AG10803 (cell line): ENCODE measurements at places on chromosomes 2 and 18.

DNA sequence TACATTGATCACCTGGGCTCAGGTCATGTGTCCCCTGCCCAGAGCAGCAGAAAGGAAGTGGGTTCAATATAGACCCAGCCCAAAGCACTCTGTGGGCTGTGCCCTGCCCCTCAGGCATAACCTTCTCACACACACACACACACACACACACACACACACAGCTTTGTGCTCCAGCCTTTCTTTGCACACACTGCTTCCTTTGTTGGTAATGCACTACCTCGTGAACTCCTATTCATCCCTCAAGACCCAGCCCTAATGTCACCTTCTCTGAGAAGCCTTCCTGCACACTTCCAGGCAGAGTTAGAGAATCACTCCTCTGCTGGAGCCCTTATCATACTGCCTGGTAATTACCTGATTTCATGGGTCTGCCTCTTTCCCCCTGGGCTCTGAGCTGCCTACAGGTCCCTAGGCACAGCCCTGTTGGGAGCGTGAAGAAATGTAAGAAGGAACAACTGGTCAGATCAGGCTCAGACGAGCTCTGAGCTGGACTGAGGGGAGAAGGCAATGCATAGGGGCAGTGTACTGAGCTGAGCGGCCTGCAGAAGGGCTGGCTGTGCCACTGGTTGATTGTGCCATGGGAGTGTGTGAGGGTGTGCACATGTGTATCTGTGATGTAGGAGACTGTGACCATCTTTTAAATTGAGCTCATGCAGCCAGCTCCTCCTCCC lies 210.3 kb downstream of the GLI2 start:
- DNase-seq: no peak

DNA sequence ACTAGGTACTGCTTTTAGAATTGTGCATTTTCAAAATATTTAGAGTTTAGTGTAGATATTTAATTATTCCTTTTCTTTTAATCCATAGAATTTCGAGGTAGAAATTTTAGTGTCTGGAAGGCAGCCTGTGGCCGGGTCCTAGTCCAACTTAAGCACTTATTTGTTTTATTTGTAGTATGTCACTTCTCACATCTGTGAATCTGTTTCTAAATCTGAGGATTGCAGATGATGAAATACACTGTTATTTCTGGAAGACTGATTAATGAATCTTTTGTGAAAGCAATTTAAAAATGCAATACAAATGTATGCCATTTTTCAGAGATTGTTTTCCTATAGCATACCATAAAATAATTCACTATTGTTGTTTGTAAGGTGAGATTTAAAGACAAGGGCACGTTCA lies 483.9 kb upstream of the TRIB2 start:
- peak; percentile 47 for DNase-seq

DNA sequence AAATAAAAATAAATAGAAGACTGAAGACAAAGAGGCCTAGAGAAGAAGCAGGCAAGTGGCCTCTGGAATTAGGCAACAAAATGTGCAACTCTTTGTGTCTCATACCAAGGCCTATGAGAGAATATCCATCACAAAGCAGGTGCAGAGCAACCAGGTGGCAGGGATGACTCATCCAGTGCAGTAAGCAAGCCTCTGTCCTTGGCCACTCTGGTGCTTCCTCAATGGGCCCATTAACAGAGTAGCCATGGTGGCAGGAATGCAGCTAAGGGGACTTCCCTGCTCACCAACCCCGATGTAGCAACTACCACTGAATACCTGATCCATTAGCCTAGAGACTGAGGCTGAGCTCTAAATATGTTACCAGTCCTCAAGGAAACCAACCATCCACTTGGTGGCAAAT lies 11.0 kb upstream of the EPG5 start:
- DNase-seq: no peak

DNA sequence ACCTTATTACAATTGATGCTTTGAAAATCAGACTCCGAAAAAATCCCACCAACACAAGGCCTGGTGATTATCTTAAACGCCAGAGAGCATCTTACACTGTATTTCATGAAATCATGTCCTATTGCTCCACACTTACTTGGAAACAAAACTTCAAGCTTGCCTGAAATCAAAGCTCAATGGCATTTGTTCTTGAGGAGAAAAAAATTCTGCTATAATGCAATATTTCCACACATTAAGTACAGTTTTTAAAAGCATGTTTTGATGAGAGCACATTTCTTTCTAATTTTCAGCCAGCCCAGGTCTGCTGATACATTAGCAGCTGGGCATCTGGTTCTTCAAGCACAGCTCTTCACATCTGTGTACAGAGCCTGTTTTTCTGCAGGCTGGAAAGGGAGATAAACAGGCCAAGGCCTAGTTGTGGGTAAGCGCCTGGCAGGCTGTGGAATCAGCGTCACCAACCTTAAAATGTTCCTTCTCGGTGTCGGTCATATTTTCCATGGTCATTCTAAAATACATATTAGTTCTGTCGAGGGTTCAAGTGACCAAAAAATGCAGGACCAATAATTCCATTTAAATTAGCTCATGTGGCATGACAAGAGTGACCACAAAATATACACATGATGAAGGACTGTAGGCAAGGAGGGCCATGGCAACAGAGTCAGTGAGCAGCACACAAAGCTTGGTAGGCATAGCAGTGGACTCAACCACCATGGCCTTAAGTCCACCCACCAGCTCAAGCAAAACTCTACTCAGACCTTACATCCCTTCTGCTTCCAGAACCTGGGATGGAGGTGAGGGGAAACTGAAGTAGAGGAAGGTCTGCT lies 20.9 kb downstream of the SLC8A1 start:
- DNase-seq: peak; percentile 45

DNA sequence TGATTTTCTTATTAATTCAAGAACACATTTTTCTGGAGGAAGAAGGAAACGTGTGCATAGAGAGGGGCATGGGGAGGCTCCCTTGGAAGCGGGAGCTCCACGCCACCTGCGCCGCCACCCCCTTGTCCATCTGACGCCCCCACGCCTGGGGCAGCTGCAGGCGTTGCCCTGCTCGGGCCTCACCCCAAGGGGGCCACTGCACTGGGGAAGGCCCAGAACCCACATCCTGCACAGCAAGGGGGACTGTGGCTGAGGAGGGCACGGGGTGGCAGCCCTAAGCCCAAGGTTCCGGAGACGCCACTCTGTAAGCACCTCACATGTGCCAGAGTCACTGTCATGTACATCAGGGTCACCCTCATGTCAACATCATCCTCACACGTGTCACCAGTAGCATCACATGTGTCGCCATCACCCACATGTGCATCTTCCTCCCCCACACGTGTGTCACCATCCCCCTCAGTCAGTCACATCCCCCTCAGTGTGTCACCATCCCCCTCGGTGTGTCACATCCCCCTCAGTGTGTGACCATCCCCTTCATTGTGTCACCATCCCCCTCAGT lies 486.7 kb upstream of the SALL3 start:
- DNase-seq: no peak

GRCh38 chr2:174788291-174788929 lies 24.1 kb upstream of the CHRNA1 start:
- DNase-seq: peak; percentile 86

GRCh38 chr2:80168037-80168436 lies 136.5 kb downstream of the LRRTM1 start:
- no peak for DNase-seq

GRCh38 chr2:236165842-236166795 lies 2.1 kb downstream of the GBX2 start:
- DNase-seq: no peak

GRCh38 chr18:79871481-79872091 lies 73.8 kb downstream of the KCNG2 start:
- DNase-seq: no peak

DNA sequence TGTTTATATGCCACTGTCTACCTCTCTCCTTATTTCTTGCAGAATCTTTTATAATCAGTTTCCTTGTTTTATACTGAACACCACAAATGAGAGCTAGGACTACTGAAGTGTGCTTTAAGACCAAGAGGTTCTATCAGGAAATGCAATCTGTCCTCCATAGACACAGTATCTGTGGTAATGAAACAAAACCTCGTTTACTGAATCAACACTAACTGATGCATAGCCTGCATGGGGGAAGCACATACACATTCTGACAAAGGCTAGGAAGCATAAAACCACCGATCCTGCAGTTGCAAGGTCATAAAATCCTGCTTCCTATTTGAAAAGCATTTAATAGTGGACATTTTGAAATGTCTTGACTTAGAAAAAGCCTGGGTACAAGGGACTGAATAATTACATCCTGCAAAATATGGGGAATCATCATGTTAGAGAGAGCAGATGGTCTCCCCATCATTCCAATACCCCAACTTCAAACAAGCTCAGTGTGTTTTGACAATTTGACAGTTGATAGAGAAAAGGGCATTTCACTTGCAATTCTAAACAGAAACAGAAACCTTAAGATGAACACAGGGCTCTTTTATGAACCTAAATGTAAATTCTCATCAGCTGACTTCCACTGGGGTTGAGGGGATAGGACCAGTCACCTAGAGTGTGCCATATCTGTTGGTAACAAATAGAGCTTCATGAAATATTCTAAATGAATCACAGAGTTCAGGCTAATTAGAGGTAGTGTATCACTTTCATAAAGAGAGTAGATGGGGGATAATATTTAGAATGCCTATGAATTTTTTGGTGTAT lies 1845.6 kb upstream of the PIK3C3 start:
- DNase-seq: no peak

GRCh38 chr2:182587831-182588230 lies 128.2 kb upstream of the DNAJC10 start:
- DNase-seq: peak; percentile 88
